ENCODE measurements at places on chromosomes 7 and 10.

GRCh38 chr10:44177610-44178009 is 207.3 kb downstream of the CXCL12 start:
- no peak for DNase-seq

- DNase-seq = no peak
Measured at GRCh38 chr10:26044141-26044749, 110.2 kb downstream of the MYO3A start.

- DNase-seq = no peak
Measured at GRCh38 chr7:44920119-44920518, 34.8 kb upstream of the PURB start.

- DNase-seq = no peak
Measured at GRCh38 chr10:119352042-119352441, 144.7 kb downstream of the GRK5 start.

DNA sequence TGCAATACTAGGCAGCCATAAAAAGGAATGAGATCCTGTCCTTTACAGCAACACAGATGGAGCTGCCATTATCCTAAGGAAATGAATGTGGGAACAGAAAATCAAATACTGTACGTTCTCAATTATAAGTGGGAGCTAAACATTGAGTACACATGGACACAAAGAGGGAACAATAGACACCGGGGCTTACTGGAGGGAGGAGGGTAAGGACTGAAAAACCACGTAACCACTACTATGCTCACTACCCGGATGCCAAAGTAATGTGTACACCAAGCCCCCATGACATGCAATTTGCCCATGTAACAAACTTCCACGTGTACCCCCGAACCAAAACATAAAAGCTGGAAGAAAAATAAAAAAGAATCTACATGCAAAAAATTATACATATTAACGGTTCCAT is 587.0 kb downstream of the PARD3 start:
- DNase-seq = no peak

GRCh38 chr10:95626500-95626899 is 30.0 kb downstream of the ALDH18A1 start:
- no peak for DNase-seq

DNA sequence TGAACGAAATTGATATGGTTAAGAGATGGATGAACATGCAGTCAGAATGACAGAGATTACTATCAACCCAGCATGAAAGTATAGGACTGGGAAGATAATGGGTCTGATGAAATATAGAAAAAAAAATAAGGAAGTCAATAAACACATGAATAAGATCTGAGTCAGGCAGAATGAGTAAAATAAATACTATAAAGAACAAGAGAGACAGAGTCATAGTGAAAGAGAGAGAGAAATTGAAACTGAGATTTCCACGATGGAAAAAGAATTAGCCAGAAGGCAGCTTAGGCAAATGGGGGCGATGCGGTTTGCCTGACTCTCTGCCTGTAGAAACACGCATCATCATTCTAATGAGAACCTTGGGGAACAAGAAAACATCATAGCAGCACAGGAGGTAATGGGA is 26.6 kb downstream of the SEMA3D start:
- no peak for DNase-seq

DNA sequence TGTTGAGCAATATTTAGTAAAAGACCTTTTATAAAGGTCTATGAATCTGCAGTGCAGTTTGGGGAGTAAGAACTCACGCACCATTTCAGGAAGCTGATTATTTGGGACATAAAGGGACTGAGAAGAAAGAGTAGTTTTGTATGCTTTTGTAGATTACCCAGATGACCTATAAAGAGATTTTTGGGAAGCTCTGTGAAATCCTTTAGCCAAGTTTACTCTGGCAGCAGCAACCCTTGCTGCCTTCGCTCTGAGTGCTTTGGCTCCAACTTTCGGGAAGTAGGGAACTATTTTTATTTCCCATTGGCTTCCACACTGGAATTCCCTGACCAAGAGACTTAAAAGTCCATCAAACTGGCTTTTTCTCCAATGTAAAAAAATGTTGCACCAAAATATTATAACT is 1110.1 kb upstream of the PHF14 start:
- DNase-seq = no peak

- no peak for DNase-seq
Measured at GRCh38 chr7:117698018-117698417, 175.2 kb downstream of the CTTNBP2 start.

- DNase-seq = no peak
Measured at GRCh38 chr10:36494371-36494770, 631.0 kb upstream of the ANKRD30A start.

GRCh38 chr10:46558392-46559185 is 2.1 kb upstream of the GPRIN2 start:
- DNase-seq = no peak

DNA sequence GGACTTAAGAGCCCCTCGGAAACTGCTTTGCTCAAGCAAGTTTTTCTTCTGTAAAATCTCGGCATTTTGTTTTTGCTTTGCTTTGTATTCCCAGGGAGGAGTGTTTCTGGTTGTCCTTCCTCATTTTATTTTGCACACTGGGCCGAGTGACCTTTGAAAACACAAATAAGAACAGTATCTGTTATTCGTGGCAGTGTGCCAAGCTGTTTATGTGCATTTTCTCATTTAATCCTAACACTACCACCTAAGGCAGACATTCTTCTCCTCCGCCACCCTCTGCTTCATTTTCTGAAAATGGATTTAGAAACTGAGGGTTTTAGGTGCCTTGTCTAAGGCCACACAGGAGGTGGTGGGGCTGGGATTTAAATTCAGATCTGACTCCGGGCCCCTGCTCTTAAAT is 218.5 kb downstream of the TCF7L2 start:
- DNase-seq = no peak

DNA sequence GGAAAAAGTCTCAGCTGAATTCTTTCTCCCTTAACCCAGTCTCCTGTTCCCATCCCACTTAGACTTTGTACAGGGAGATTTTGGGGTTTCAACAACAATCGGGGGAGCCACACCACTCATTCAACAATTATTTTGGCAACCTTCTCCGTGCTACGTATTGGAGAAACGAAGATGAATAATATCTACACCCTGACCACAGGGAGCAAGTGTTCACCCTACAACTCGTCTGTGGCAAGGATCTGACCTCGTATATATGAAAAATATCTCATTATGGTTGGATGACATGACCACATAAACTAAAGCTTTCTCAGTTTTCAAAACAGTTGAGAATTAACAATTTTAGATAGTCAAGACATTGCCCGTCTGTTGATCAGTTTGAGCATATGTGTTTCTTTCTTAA is 302.1 kb downstream of the CACNA2D1 start:
- no peak for DNase-seq

DNA sequence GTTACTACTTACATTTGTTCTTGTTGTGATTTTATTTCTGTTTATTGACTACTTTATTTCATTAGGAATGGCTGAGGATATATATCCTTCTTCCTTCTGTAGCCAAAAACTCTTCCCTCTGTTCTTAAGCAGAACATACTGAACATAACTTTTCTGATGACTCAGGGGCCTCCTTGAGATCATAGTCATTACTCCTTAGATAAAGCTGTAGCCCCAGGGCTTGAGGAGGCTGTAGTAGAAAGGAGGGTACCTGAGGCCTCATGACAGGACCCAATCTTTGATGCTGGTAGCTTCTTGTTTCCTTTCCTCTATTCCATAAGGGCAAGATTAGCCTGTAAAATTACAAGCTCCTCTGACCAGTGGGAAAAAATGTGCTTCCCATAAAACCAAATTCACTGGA is 41.2 kb upstream of the FGFR2 start:
- DNase-seq = no peak

DNA sequence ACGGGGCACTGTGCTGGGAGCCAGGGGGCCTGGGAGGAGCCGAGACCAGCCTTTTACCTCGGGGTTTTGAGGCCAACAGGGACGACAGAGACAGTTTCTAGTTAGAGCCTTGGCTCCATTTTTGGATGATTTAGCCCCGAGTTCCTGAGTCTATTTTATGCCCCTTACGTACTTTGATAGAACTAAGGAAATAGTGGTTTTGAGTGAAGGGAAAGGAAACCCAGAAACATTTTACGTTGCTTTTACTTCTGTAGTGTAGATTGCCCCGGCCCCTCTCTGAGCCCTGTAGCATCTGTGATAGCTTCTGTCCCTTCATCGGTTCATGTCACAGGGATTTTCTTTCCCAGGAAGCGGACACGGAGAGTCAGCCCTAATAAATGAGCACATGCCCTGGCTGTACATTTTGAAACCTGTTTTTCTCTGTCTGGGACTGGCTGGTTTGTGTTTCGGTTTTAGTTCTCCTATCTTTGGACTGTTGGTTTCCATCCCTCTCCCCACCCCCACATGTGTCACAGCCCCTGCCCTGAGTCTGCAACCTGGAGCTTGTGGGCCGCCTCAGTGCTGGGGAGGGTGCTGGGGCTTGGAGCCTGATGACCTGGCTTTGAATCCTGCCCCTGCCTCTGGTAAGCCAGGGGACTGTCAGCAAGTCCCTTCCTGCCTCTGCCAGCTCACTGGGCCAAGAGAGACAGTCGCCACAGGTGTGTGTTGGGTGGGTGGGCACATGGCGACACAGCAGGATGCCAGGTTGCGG is 6.9 kb upstream of the ORAI2 start:
- peak; percentile 60 for DNase-seq

DNA sequence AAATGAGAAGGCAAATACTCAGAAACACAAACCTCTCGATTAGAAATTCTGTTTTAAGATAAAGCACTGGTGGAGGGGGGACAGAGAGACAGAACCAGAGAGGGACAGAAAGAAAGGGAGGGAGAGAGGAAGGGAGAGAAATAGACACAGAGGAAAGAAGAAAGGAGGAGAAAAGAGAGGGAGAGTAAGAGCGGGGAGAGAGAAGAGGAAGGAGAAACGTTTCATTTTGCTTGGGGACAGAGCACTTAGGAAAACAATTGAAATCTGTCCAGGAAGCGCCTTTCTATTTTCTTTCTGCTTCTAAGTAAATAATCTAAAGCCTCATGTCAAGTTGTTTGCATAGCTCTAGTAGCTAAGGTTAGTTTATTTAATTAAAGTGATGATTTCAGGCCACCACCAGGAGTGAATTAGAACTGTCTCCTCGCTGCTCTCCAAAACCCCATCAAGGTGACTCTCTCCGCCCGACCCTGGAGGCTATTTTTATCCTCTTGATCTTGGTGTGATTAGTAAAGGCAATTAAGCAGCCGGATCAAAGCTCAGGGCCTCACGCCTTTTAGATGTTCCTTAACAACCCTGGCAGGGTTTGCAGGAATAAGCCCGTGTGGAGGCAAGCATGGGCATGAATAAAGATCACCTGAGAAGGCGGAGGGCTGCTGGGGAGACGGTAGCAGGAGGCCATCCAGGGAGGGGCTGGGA is 73.4 kb upstream of the INSIG1 start:
- DNase-seq = no peak

DNA sequence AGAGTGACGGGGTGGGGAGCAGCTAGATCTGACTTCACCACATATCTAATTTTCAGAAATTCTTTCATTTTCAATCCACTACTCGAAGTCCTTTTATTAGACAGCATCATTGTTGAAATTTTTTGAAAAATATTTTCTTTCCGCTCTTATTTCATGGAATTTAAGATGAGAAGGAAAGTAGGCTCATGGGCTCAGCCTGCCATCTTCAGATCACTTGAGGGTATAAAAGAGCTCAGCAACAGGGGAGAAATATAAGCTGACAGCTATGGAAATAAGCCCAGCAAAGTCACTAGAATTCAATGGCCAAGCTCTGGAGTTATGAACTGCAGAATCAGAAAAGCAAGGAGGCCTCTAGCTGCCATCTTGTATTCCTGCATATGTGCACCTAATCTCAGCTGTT is 389.1 kb downstream of the XPNPEP1 start:
- no peak for DNase-seq

- DNase-seq = no peak
Measured at GRCh38 chr7:148662646-148663045, 36.1 kb upstream of the CUL1 start.

- peak; percentile 13 for DNase-seq
Measured at GRCh38 chr7:5450549-5451327, 27.1 kb upstream of the TNRC18 start.

- no peak for DNase-seq
Measured at GRCh38 chr10:12659706-12660105, 310.4 kb downstream of the CAMK1D start.

Measured in activated CD8-positive, alpha-beta memory T cell treated with anti-CD3 and anti-CD28 coated beads for 4 hours (primary cell).